ENCODE measurements at places on chromosomes 11 and 22. TPM values are rescaled to one million over a fixed set of nuclear protein-coding genes. Genes with fewer than 3 reads are reported as not detected.
A peak's percentile ranks its signal among the peaks of the same experiment; 100 is the strongest.

- H3K27me3 ChIP-seq, result no peaks in the 10 kb centered on the region
- H3K27ac ChIP-seq, result no peak overlapping the region
- no peak overlapping the region for H3K4me3 ChIP-seq
- no peaks in the 10 kb centered on the region for H3K36me3 ChIP-seq
These were observed 190.6 kb upstream of the NTM start for GRCh38 chr11:131179836-131180235.

ANO9 gene
- total RNA-seq, result 0.36 TPM

DNA sequence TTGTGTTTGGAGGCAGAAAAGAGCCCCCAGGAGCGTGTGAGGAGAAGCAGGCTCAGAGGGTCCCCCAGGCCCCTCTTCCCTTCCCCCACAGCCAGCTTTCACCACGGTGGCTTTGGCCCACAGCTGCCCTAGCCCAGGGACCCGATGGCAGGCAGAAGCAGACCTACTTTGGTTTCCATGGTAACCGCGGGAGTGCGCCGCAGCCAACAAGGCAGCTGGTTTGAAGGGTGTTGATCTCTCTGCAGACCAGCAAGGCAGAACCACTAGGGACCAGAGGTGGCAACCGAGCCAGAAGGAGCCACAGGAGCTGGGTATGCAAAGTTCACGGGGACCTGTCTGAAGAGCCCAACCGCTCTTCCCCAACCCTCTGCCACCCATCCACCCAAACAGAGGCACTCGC, 69.4 kb downstream of the BUD13 start:
- no peak overlapping the region for H3K27ac ChIP-seq
- no peaks in the 10 kb centered on the region for H3K4me1 ChIP-seq
- no peaks in the 10 kb centered on the region for H3K27me3 ChIP-seq
- no peak overlapping the region for H3K4me3 ChIP-seq
- DNase-seq, result peak; percentile 61
- H3K36me3 ChIP-seq, result no peaks in the 10 kb centered on the region

NAA40 gene
- 6.2 TPM for total RNA-seq

DNA sequence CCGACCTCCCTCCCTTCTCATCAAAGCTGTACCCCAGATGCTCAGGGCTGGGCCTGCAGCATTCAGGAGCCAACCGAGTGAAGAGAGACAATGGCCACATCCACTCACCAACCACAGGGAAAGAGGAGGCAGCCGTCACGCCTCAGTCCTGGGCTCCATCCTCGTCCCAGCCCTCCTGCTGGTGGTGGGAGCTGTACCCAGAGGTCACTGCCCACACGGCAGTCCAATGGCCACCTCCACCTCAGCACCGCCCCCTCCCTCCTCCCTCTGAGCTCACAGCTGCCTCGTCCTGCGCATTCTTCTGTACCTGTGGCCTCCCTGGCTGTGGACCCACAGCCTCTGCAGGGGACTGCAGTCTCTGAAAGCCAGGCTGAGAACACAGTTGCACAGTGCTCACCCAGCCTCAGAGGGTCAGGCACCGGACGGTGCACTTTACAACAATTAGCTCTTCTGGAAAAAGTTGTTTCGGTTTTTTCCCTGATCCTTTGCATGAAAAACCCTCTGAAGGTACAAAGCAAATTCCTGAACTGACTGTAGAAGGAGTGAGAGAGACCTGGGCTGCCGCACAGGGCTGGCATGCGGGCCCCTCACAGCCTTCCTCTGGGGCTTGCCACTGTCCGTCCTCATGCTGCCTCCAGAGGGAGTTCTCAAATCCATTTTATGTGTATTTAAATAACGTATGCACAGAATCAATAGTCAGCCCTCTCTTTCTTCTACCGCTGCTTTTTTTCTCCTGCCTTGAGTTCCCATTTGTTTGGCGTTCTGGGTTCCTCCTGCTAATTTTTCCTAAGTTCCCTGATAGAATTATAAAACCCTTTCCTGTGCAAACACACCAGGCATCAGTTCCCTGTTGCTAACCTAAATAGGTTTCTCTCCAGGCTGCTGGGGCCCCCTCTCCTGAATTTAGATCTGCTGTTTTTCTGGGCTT, 52.7 kb downstream of the PHF21B start:
- no peak overlapping the region for H3K4me3 ChIP-seq
- DNase-seq, result no peak
- no peak overlapping the region for H3K27ac ChIP-seq
- H3K4me1 ChIP-seq, result no peaks in the 10 kb centered on the region
- no peaks in the 10 kb centered on the region for H3K27me3 ChIP-seq

DNA sequence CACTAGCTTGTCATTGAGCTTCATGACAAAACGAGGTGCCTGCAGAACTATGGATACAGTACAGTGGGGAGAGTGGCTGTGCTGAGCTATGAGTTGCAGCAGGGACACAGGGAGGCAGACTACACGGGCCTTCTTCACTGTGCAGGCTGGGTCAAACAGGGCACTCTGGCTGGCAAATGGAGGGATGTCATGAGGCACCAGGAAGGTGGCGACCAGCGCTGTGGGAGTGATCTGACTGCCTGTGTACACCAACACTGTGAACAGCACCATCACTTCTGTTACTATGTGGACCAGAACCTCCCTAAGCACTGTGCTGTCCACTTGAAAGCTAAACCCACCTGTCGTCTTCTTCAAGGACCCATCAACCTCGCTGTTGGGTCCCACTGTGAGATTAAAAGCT, 3.1 kb downstream of the PKDREJ start:
- H3K4me3 ChIP-seq, result no peak overlapping the region
- peaks cover 5% of the 10 kb centered on the region for H3K4me1 ChIP-seq
- H3K27ac ChIP-seq, result no peak overlapping the region
- no peaks in the 10 kb centered on the region for H3K27me3 ChIP-seq
- no peaks in the 10 kb centered on the region for H3K36me3 ChIP-seq

DMC1 gene
- total RNA-seq, result 5.4 TPM

DNA sequence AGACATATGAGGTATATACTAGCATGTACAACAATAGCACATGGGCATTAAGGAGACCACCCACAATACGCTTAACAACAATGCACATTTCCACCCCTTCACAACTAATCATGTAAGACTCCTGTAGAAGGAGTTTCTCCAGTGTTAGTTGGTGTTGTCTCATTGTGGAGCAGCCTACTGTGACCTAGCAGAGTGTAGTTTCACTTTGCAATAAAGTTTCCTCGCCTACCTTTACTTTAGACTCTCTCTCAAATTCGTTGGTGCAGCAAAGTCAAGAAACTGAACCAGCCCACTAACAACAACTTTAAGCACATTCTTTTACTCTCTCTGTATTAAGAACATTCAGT, 863.6 kb downstream of the FAM181B start:
- H3K4me1 ChIP-seq, result no peaks in the 10 kb centered on the region
- DNase-seq, result no peak
- no peak overlapping the region for H3K27ac ChIP-seq
- H3K36me3 ChIP-seq, result no peaks in the 10 kb centered on the region
- H3K27me3 ChIP-seq, result no peaks in the 10 kb centered on the region
- H3K4me3 ChIP-seq, result no peak overlapping the region

DNA sequence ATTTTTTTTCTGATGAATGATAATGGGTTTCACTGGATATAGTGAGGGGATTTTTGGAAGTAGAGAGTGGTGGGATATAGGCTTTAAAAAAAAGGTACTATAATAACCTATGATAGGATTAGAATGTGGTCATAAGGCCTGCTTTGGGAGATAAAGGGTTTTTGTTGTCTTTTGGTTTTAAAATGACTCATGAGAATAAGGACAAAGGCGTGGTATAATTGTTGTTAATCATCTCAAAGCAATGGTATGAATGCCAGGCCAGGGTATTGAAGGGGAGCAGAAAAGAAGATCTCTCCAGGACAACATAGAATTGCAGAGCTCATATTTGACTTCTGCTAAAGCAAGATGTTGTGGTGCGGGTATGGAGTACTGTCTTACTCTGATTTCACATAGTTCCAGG, 579.4 kb downstream of the JRKL start:
- no peaks in the 10 kb centered on the region for H3K4me1 ChIP-seq
- H3K4me3 ChIP-seq, result no peak overlapping the region
- no peaks in the 10 kb centered on the region for H3K27me3 ChIP-seq
- H3K27ac ChIP-seq, result no peak overlapping the region

OR2AT4 gene
- not detected for total RNA-seq

TBX1 gene
- 3.1 TPM for total RNA-seq

DNA sequence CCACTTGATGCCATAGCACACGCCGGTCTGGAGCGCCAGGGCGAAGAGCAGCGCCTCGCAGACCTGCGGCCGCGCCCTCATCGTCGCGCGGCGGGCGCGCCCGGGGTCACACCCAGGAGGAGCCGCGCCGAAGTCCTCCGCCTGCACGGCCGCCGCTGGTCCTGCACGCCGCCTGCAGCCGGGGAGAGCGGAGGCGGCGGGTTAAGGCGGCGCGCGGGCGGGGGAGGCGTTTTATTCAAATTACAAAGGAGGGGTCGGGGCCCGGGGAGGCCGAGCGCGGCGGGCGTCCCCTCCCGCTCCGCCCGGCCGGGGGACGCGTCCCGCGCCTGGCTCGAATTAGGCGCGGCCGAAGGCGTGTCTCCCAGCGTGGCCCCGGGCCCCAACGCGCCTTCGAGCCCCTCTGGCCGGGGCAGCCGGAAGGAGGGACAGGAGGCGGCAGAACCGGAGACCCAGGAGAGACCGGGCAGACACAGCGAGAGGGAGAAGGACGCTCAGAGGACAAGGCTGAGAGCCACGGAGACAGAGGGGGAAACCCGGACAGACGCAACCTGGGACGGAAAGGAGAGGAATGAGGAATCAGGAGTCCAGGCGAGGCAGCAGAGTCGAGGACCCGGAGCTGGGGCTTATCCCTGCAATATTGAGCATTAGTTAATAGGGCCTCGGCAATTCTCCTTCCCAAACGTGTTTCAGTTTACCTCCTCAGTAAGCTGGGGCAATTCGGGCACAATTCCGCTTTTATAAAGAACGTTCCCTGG, at the start of gene WNT11:
TSS of gene WNT11 (minus strand) at position 176 of the 755 bp plus-strand sequence. CDS start at position 81, 95 bp downstream.
- no peaks in the 10 kb centered on the region for H3K4me1 ChIP-seq
- peaks cover 14% of the 10 kb centered on the region for H3K27me3 ChIP-seq
- peak within 1 kb of the TSS; percentile 40 for H3K4me3 ChIP-seq
- no peak for DNase-seq
- no peak within 1 kb of the TSS for H3K27ac ChIP-seq
- H3K36me3 ChIP-seq, result no peaks in the 10 kb centered on the region

GRCh38 chr22:44620129-44620840, 81.7 kb upstream of the PRR5 start:
- H3K27me3 ChIP-seq, result peaks cover 3% of the 10 kb centered on the region
- no peaks in the 10 kb centered on the region for H3K4me1 ChIP-seq
- H3K4me3 ChIP-seq, result no peak overlapping the region
- H3K36me3 ChIP-seq, result no peaks in the 10 kb centered on the region
- peak; percentile 76 for DNase-seq
- no peak overlapping the region for H3K27ac ChIP-seq

BATF2 gene
- 4.7 TPM for total RNA-seq

DNA sequence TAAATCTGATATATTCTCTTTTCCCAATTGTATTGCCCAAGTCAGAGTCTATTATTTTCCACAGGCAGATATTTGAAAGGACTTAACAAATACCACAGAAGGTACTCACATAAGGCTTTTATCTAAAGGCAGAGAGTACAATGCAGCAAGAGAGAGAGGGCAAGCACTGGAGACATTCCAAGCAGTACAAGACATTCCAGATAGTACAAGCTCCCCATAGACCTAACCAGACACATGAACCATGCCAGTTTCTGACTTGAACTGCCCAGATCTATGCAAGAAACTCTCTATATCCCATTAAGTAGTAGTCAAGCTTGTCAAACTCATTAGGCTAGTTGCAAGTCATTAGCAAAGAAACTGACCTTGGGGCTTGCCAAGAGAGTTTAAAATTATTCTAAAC, 11.2 kb upstream of the MS4A6E start:
- H3K4me1 ChIP-seq, result no peaks in the 10 kb centered on the region
- no peak overlapping the region for H3K27ac ChIP-seq
- H3K27me3 ChIP-seq, result no peaks in the 10 kb centered on the region
- H3K4me3 ChIP-seq, result no peak overlapping the region
- no peaks in the 10 kb centered on the region for H3K36me3 ChIP-seq

GRAP2 gene
- total RNA-seq, result 1.8 TPM

AMOTL1 gene
- total RNA-seq, result 116 TPM

- DNase-seq, result no peak
- H3K4me3 ChIP-seq, result no peak overlapping the region
- no peak overlapping the region for H3K27ac ChIP-seq
- H3K4me1 ChIP-seq, result no peaks in the 10 kb centered on the region
These were observed 35.2 kb upstream of the CECR2 start for GRCh38 chr22:17334059-17334458.

NEFH gene
- 3.0 TPM for total RNA-seq

DNA sequence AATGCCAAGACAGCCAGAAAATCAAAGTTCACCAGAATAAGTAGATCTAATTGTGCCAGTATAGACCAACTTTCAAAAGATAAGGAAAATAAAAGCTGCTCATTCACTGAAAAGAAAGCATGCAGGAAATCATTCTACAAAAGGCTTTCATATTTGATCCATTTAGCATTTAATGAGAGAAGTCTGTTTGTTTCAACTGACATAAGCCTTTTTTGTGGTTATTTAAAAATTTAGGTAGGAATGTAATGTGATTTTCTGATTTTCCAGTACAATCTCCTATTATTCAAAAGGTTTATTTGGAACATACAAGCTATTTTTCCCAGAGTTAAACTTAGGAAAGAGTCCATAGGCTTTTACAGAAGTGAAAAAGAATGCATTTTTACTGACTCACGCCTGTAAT, 92.7 kb downstream of the SBF2 start:
- no peak for DNase-seq
- H3K4me1 ChIP-seq, result no peaks in the 10 kb centered on the region
- no peak overlapping the region for H3K27ac ChIP-seq
- H3K4me3 ChIP-seq, result no peak overlapping the region
- H3K36me3 ChIP-seq, result no peaks in the 10 kb centered on the region
- no peaks in the 10 kb centered on the region for H3K27me3 ChIP-seq

DNA sequence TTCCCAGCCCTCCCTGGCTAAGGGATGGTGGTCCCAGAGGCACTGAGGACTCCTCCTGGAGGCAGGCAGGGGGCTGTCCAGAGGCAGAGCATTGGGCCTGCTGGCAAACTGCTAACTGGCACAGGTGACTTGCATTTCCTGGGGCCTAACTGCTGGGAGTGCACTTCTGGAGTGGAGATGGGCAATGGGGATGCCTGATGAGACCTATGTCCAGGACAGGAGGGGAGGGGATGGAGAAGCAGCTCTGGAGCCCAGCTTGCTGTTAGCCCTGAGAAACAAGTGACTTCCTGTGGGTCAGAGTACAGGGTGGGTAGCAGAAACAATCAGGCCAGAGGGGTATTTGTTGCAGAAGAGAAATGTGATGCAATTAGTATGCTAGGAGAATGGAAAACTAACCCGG, 253.2 kb downstream of the ST3GAL4 start:
- H3K36me3 ChIP-seq, result no peaks in the 10 kb centered on the region
- peaks cover 34% of the 10 kb centered on the region for H3K27me3 ChIP-seq
- no peak for DNase-seq

STK33 gene
- total RNA-seq, result 18.5 TPM

GRCh38 chr22:37500745-37501609, 14.8 kb upstream of the MFNG start:
- H3K4me1 ChIP-seq, result no peaks in the 10 kb centered on the region
- no peaks in the 10 kb centered on the region for H3K36me3 ChIP-seq
- DNase-seq, result no peak
- H3K27ac ChIP-seq, result peak overlapping the region; percentile 36
